ENCODE measurements at places on chromosomes 2 and 18. TPM values are rescaled to one million over a fixed set of nuclear protein-coding genes. Genes with fewer than 3 reads are reported as not detected.

ERMN gene
- total RNA-seq, result 177 TPM

SLC25A12 gene
- 145 TPM for total RNA-seq

PRSS56 gene
- total RNA-seq, result not detected

ATP8B1 gene
- total RNA-seq, result 14.5 TPM

YES1 gene
- total RNA-seq, result 17.0 TPM

UGT1A4 gene
- not detected for total RNA-seq

IKZF2 gene
- 21.7 TPM for total RNA-seq

ZNF2 gene
- total RNA-seq, result 5.8 TPM

KLHL41 gene
- 2.3 TPM for total RNA-seq
